ENCODE measurements at places on chromosomes 1 and 21.

DNA sequence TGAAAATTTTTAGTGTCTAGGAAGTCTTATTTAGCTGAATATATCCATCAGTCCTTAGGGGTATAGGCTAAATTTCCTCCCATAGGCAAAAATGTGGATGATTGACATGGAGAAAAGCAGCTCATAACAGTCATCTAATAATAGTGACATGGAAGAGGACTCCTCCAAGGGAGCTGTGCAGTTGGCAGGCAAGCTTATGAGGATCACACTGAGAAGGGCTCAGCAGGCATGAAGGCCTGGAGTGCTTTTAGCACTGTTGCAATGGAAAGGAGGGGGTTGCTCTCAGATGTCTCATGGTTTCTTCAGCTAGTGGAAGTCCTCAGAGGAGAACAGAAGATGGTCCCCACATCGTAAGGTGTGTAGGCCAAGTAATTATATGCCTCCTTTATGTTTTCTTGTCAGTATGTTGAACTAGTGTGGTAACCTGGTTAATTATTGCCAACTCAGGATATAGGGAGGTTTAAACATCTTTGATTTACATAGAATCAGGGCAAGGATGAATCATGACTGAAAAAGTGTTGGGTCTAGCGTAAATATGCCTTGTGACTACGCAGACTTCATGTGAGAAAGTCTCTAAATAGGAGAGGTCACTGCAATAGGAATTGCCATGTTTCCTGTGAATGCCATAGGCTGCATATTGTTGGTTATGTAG, 18.9 kb downstream of the VN1R5 start:
- DNase-seq: no peak

GRCh38 chr1:36384542-36385409, 948 bp downstream of the STK40 start:
- DNase-seq: peak; percentile 61

- DNase-seq: no peak
Measured at GRCh38 chr1:212013672-212014071, 21.7 kb downstream of the INTS7 start.

DNA sequence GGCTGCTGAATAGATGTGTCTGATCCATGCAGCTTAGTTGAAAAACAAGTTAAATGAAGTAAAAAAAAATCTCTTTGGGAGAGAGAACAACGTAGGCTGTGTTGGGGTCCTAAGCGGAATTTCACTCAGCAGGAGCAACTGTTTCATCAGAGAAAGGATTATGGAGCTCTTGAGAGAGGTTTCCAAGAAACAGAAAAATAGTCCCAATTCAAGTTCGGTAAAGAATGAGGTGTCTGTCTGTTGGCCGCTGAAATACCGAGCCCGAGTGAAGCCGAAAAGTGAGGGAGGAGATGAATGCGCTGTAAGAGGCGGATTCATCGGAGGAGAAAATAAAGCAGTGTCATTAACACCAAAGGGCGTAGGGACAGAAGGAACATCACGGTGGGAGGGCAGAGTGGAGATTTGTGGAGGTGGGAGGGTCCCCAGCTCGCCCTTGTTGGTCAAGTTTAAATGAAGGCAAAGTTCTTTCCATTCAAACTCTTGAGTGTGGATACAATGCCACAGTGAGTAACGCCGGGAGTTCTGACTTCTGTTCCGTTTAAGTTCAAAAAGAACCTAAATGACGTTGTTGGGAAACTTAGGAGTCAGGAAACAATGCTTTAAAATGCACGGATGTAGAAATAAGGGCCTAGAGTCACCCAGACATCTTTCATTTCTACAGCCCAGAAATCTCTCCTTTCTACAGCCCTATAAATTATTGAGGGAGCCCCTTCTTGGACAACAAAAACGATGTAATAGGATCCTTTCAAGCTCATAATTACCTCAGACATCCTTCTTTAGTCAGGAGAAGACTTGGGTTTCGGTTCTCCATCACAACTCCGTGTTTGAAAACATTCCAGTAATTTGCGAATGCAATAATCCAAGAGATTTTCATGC, 15.6 kb upstream of the SLC45A1 start:
- DNase-seq: no peak

DNA sequence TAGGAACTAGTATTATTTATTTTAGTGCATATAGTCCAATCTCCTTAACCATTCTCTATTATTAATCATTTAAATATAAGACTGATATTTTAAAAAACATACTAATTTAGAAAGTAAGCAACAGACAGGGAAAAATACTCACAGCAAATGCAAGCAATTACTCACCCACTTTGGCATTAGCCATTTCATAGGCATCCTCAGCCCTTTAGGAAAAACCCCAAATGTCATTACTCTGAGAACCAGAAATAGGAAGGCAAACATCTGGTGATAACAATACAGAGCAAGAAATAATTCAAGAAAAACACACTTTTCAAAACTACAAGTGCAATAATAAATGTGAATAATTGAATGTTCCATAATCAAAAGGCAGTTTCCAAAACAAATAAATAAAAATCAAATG, 545.1 kb downstream of the PLPP3 start:
- no peak for DNase-seq

DNA sequence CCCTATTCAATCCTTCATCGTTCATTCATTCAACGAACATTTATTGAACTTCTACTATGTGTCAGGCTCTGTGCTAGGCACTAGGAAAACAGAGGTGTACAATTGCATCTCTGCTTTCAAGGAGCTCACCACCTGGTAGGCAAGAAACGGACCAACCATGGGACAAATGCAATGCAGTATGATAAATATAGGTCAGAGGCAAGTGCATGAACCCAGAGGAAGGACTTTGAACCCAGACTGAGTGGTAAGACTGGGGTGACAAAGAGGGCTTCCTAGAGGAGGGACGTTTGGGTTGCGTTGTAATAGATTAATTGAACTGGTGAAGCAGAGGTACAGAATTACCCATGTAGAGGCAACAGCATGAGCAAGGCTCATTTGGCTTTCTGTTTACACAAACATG, 16.4 kb downstream of the CD2 start:
- DNase-seq: no peak

GRCh38 chr1:212379366-212379765, 35.3 kb downstream of the PACC1 start:
- no peak for DNase-seq

DNA sequence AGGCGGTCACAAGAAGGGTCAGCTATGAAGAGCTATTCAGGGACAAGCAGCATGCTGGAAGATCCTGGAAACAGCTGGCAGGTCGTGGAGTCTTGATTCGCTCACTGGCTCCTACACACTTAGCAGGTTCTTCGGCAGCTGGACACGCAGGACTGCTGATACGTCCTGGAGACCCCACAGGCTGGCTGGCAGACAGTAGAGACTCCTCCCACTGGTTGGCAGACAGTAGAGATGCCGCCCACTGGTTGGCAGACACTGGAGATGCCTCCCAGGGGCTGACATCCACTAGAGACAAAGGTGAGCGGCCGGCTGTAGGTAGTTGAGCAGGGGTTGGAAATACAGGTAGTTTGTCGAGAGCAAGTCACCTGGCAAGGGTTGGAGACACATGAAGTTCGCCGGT, 466 bp downstream of the KRTAP11-1 start:
- DNase-seq: no peak

DNA sequence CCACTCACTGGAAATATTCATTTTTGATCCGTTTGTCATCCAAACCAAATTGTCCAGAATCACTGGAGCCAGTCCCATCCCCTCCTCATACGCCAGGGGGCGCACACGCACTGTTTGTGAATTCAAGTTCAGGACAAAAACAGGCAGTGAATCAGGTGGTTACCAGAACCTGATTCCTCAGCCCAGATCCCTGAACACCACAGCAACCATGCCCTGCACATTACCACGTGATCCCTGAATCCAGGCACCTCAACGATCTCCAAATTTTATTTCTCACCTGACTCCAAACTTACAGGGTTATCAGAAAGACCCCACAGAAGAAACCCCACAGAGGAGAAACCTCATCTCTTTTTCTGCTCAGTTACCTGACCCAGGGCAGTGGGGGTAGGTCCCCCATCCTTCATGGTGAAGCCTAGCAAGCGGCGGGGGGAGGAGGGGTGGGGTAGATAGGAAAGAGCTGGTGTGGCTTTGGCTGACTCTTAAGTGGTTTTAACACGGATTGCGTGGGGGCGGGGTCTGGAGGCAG, 1.4 kb upstream of the PTPRF start:
- peak; percentile 88 for DNase-seq

GRCh38 chr1:25955553-25955952, 42.3 kb downstream of the PAFAH2 start:
- DNase-seq: no peak

DNA sequence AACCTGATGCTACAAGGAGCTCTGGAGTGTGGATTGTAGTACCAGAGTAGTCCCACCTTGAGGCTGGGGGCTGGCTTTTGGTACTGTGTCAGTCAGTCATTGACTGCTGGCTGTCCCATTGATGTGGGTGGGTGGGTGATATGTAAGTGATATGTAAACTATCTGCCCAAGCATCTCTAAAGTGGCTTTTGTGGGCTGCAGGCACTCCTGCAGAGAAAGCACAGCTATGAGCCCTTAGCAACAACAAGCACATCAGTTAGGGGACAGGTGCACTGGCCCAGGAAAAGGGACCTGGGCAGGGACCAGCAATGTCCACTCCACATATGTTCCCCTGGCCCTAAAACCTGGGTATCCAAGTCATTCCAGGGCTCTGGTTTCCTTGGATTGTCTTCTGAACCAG, 109.9 kb downstream of the TAS1R2 start:
- no peak for DNase-seq

- DNase-seq: no peak
Measured at GRCh38 chr1:111604931-111605330, 14.7 kb upstream of the RAP1A start.

Data from nephron progenitor cell (in vitro differentiated cells).